ENCODE measurements at places on chromosomes 13 and 19.

DNA sequence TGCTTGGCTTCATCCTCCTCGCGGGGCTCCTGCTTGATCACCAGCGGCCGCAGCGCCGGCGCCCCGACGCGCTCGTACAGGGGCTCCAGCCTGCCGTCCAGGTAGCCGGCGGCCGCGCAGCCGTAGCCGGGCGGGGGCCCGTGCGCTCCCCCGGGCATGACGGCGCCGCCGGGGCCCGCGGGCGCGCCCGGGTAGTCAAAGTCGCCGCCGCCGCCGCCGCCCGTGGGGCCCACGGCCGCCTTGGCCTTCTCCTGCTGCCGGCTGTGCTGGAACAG, 497 bp downstream of the CEBPA start:
- no peak for DNase-seq

DNA sequence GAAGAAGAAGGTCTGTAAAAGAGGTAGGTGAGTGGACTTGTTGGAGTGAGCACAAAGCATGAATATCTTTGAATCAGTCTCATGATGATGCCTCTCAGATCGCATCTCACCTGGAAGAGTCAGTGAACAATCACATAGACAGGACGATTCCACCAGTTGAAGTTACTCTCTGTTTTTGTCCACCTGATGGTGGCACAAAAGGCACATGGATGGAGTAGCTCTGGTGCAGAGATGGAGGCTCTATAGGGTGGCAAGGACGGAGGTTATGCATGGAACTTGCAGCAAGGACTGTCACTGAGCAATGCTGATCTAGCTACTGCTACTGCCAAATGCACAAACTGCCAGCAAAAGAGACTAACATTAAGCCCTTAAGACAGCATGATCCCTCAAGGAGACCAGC, 10.3 kb upstream of the MYCBP2 start:
- DNase-seq = no peak

- DNase-seq = no peak
These were observed 219.4 kb downstream of the TUBA3C start for GRCh38 chr13:18962168-18962734.

DNA sequence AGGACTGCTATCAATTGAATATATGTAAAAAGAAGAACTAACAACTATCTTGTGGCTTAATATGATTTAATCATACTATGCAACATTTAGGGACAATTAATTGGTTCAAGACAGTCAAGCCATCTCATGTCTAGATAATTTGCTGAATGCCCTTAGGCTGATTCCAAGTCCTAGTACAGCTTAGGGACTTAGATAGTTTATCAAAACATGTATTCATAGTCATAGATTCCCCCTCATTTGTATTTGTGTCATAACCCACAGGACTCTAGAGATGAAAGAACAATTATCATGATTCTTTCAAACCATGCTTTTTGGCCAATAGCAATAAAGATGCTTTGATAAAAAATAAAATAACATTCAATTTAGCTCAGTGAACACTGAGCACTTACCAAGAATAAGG, 607.6 kb downstream of the SLITRK1 start:
- no peak for DNase-seq

DNA sequence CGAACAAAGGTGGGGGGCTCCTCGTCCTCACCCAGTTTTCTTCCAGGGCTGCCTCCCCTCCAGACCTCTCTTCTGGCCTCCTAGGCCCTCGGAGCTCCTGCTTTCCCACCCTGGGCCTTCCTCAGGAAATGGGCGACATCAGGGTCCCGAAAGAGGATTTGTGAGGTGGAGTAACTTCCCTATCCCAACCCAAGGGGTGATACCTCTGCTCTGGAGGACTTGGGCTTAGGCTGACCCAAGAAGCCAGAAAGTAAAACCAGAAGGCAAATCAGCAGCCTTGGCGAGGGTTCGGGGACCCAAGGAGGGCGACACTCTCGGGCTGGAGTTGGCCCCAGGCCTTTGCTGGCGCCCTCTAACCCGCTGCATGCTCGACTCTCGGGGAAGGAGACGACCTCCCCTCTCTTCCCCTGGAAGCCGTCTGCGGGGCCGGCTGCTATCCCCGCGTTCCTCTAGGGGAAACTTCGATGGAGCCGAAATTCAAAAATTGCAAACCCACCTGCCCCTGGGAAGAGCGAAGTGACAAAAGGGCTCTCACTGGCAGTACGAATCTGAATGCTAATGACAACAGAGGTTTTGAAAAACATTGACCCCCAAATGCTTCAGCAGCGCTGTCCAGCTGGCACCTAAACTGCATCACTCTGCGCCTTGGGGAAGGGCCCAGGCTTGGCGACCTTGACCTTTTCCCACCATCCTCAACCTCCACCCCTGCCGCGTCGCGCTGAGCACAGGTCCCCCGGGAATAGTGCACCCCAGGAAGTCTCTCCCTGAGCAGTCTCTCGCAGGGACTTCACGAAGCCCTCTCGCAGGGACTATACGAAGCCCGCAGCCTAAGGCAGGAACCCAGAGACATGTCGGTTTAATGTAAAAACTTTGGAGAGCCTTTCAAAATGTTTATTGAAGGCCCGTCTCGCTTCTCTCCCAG, 2.4 kb downstream of the PDX1 start:
- no peak for DNase-seq

DNA sequence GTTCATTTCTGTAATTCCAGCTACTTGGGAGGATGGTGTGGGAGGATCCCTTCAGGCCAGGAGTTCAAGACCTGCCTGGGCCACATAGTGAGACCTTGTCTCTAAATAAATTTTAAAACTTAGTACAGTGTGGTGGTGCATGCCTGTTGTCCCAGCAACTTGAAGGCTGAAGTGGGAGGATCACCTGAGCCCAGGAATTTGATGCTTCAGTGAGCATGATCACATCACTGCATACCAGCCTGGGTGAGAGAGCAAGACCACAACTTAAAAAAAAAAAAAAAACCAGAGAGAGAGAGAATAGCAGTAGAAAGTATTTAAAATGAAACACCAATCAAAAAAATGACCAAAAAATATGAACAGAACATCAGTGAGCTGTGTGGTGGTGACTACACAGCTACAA, 7.1 kb upstream of the ZNF823 start:
- DNase-seq = no peak

DNA sequence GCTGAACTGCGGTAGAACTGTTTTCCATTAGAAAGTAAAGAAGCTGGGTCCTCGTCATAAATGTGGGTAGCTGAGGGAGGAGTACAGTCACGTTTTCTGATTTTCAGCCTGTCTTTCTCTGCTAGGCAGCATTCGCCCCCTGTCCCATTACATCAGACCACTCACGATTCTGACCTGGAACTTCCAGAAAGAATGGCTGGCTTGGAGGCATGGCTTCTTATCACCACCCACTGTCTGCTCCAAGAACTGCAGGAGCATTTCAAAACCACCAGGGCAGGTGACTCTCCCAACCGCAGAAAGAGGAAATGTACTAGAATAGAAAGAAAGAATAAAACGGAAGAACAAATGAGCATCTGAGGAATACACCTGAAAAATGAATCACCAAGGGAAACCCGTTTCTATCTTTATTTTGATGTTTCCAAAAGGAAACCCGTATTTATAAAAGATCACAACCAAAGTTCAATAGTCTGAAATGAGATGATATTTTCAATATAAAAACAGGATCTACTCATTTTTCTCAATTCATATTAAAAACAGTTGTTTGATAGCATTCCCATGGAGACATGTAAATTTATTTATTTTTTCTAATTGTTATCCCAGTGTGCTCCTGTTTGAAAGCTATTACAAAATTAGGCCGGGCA, 22.1 kb upstream of the POMP start:
- DNase-seq = no peak

- no peak for DNase-seq
These were observed 2.2 kb upstream of the USPL1 start for GRCh38 chr13:30615481-30615865.

DNA sequence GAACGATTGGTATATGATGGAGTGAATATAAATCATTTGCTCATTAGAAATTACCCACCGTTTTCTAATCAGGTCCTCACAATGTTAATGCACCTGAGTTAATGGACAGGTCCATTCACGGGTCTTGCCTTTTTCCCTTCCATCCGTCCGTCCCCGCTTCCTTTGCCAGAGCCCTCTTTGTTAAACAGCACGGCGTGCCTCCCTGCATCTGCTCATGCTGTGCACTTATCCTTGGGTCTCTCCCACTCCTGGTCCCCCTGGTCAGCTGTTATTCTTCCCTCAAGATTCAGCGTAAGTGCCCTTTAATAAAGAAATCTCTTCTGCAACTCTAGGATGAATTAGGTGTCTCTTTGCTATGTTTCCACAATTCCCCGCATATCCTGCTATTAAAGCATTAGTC, 324.5 kb downstream of the DNAJC15 start:
- DNase-seq = no peak

GRCh38 chr19:10061717-10062310, 24.3 kb upstream of the SHFL start:
- no peak for DNase-seq

DNA sequence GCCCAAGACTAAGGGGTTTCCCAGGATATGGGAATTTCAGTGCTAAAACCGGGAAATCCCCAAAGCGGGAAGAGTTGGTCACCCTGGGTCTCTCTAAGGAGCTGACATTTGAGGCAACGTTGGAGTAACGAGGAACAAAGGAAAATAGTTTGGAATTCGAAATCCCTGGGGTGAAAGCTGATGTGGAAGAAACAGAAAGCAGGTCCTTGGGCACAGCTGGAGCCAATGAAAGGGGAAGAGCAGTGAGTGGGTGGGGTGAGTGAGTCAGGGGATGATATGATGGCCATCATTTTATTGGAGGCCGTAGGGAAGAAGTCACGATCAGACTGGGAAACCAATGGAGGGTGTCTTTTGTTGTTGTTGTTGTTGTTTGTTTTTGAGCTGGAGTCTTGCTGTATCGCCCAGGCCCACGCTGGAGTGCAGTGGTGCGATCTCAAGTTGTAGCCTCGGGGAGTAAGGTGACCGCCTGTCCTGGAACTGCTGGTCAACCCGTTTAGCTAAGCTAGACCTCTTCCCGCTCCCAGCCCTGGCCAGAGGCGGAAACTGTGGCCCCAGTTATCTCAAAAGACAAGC, 3.4 kb upstream of the RFX2 start:
- DNase-seq = no peak

DNA sequence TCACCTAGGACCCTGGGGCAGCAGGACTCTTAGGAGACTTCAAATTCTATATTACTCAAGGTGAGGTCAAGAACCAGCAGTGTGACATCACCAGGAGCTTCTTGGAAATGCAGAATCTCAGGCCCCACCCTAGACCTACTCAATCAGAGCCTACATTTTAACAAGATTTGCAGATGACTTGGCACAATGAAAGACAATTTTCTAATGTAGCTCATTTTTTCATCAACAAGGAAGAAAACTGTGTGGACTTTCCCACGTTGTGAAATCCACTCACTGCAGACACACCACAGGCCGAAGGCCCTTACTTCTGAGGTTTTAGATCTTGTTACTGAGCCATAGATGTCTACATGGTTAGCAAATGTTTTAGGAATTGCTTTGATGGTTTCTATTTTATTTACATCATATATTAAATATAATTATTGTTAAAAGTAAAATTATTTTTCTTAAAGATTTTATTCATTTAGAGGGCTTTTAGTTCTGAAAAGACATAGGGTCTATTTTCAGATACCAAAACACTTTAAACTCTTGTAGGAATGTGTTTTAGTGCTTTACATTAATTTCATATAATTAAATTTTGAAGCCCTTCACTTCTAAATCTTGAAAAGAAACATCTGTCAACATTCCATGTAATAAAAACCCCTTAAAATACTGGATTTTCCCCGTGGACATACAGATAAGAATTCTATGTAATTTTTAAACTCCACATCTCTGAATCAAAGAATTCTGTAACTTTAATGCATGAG, 18.5 kb upstream of the STARD13 start:
- no peak for DNase-seq

- no peak for DNase-seq
These were observed 9.7 kb upstream of the JUND start for GRCh38 chr19:18291019-18291524.

GRCh38 chr19:1492474-1493006, 1.6 kb downstream of the REEP6 start:
- DNase-seq = no peak

- DNase-seq = peak; percentile 83
These were observed 3.4 kb downstream of the PRR36 start for GRCh38 chr19:7870571-7871436.

DNA sequence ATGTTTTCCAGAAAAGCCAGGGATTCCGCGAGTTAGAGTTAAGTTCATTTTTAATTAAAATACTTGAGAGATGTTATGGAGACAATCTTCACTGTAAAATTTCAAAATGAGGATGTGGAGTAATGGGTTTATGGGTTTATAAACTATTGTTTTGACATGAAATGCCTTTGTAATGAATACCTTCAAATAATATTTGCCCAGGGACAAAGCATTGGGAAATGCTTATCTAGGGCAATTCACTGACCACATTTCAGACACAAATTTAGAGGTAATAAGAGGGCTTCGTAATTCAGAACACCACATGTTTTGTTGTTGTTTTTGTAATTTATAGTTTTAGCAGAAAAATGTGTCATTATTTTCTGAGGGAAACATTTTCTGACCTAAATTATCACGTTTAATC, 241.1 kb upstream of the ATXN8OS start:
- DNase-seq = no peak

DNA sequence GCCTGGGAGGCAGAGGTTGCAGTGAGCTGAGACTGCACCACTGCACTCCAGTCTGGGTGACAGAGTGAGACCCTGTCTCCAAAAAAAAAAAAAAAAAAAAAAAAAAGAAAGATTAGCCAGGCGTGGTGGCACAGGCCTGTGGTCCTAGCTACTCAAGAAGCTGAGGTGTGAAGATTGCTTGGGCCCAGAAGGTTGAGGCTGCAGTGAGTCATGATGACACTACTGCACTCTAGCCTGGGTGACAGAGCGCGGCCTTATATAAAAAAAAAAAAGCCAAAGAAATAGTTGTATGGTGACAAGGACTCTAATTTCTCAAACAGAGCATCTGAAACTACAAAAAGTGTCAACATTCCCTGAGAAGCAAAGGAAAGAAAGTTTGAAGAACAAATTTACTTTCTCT, 3.4 kb downstream of the PBX4 start:
- no peak for DNase-seq

DNA sequence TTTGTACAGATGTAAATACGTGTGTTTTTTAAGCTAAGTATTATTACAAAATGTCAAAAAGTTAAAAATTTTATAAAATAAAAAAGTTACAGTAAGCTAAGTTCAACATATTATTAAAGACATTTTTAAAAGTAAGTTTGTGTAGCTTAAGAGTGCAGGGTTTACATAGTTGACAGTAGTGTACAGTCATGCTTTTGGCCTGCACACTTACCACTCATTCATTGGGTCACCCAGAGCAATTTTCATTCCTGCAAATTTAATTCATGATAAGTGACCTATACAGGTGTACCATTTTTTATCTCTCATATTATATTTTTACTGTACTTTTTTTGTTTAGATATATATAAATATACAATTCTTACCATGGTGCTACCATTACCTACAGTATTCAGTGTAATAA, 769.9 kb upstream of the SLITRK6 start:
- no peak for DNase-seq

GRCh38 chr19:16417660-16418596, 53.8 kb downstream of the EPS15L1 start:
- no peak for DNase-seq

DNA sequence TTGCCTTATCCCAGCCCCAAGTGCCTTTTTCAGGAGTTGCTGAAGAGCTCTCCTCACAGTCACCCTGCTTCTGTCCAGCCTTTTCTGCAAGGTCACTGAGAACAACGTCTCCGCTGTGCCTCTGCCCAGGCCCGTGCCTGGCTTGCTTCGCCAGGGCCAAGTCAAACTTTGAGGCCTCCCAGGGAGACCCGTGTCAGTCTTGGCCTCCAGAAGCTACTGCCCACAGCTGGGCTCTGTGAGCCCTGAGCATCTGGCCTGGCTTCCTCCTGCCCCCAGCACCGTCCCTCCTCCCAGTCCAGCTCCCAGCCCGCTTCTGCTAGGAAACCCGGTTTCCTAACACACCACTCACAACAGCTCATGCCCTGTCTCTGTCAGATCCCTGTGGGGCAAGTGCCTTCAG, 165.9 kb downstream of the TEX29 start:
- no peak for DNase-seq

Data from SK-N-MC (cell line).